ENCODE measurements at places on chromosomes 7 and 10. TPM values are rescaled to one million over a fixed set of nuclear protein-coding genes. Genes with fewer than 3 reads are reported as not detected.

NEUROG3 gene
- polyA plus RNA-seq = not detected

RPEL1 gene
- not detected for polyA plus RNA-seq

AZGP1 gene
- 1.3 TPM for polyA plus RNA-seq

IQUB gene
- 0.70 TPM for polyA plus RNA-seq

NRAP gene
- polyA plus RNA-seq = not detected

FLNC gene
- polyA plus RNA-seq = 6.8 TPM

- H3K27ac ChIP-seq = no peak overlapping the region
- no peaks in the 10 kb centered on the region for H3K4me1 ChIP-seq
- H3K36me3 ChIP-seq = no peaks in the 10 kb centered on the region
- no peaks in the 10 kb centered on the region for H3K27me3 ChIP-seq
- H3K4me3 ChIP-seq = no peak overlapping the region
These were observed 91.4 kb upstream of the CYP26C1 start for GRCh38 chr10:92969151-92969550.

DNA sequence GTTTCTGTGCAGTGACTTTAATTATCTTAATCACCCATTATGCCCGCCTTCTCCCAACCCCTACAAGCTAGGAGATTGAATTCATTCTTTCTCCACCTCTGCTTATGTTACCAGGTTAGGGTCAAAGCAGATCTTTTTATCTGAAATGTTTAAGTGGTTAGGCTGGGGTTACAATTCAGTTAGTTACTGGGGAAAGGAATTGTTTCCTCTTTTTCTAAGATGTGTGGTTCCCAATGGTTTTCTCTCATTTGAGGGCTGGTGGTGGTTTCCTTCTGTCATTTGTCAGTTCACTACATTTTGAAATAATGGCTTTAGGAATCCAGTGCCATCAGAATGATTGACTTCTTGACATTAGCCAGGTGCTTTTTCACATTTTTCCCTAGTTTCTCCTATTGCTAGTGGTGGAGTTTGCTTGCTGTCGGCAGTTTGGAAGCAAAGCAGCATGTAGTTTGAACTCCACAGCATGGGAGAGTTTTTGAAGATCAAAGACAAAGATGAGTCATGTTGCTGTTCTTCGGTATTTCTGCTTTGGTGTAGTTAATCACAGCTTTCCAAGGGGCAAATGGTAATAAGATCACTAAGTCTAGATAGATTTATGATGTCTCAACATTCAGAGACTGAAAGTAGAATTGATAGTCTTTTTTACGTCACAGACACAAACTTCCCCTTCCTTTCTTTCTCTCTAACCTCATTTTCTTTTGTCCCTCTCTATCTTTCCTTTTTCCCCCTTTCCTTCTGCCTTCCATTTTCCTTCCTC lies 168.2 kb downstream of the SND1 start:
- DNase-seq = no peak
- H3K4me1 ChIP-seq = peaks cover 4% of the 10 kb centered on the region
- no peak overlapping the region for H3K27ac ChIP-seq
- H3K27me3 ChIP-seq = no peaks in the 10 kb centered on the region
- H3K4me3 ChIP-seq = no peak overlapping the region
- no peaks in the 10 kb centered on the region for H3K36me3 ChIP-seq

GRCh38 chr10:52257692-52258075 lies 56.4 kb upstream of the DKK1 start:
- no peaks in the 10 kb centered on the region for H3K36me3 ChIP-seq
- H3K4me1 ChIP-seq = peaks cover 1% of the 10 kb centered on the region

- no peaks in the 10 kb centered on the region for H3K36me3 ChIP-seq
- no peaks in the 10 kb centered on the region for H3K4me1 ChIP-seq
- DNase-seq = no peak
- H3K4me3 ChIP-seq = no peak overlapping the region
- no peak overlapping the region for H3K27ac ChIP-seq
- H3K27me3 ChIP-seq = no peaks in the 10 kb centered on the region
These were observed 13.5 kb downstream of the IQCE start for GRCh38 chr7:2572101-2572842.

- peaks cover 22% of the 10 kb centered on the region for H3K4me1 ChIP-seq
- no peak overlapping the region for H3K27ac ChIP-seq
- H3K36me3 ChIP-seq = no peaks in the 10 kb centered on the region
These were observed 47.4 kb downstream of the TNS3 start for GRCh38 chr7:47534322-47535034.

DNA sequence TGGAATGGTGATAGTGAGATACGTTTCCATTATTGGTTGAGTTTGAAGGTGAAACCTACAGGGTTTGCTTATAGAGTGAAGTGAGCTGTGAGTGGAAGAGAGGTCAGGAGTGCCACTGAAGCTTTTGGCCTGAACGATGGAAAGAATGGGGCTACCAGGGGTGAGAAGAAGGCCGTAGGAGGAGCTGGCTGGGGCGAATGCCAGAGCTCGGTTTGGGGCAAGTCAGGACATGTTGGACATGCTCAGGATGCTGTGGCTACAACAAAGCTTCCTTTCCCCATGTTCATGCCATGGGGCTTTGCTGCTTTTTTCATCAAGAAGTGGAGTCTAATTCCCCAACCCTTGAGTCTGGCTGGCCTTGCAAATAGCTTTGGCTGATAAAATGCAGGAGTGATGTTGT lies 253.7 kb downstream of the GLRX3 start:
- no peaks in the 10 kb centered on the region for H3K4me1 ChIP-seq
- no peak overlapping the region for H3K4me3 ChIP-seq
- no peaks in the 10 kb centered on the region for H3K27me3 ChIP-seq
- no peaks in the 10 kb centered on the region for H3K36me3 ChIP-seq
- DNase-seq = no peak
- H3K27ac ChIP-seq = no peak overlapping the region

GRCh38 chr7:45089341-45089891 lies 647 bp upstream of the NACAD start:
- peaks cover 6% of the 10 kb centered on the region for H3K4me1 ChIP-seq
- no peaks in the 10 kb centered on the region for H3K36me3 ChIP-seq
- H3K4me3 ChIP-seq = peak overlapping the region; percentile 51
- no peaks in the 10 kb centered on the region for H3K27me3 ChIP-seq

GRCh38 chr10:2761311-2761710 lies 306.0 kb upstream of the PFKP start:
- H3K4me1 ChIP-seq = no peaks in the 10 kb centered on the region
- no peak for DNase-seq

Data from ovary (tissue), 10 donors.